ENCODE measurements at places on chromosomes 13 and 19.
A peak's percentile ranks its signal among the peaks of the same experiment; 100 is the strongest.

GRCh38 chr19:18436671-18437490, 1.1 kb downstream of the ISYNA1 start:
- ATAC-seq = peak; percentile 51

DNA sequence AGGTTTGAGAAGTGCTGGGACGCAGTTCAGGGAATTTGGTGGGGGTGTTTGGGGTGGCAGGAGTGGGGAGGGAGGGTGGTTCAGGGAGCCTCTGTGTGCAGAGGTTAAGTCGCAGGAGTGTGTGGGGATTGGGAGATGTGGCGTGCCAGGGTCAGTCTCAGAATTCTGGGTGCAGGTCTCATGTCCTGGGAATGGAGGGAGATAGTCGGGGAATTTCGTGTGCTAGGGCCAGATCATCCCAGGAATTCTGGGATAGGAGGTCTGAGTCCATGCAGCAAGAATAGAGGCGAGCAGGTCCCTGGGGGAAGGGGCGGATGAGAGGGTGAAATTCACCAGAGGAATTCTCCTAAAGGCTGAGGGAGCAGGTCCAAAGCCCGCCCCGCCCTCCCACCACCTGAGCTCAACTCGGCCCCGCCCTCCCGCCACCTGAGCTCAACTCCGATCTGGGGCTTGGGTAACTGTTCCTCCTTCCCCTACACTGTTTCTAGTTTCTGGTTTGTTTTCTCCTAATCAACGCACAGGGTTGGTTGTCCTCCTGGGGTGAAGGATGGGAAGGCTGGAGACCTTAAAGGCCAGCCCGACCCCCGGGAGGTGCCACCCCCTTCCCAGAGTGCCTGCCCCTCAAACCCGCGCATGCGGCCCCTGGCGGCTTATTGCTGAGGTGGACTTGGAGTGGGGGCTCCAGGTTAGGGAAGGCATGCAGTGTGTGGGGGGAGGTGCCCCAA, 15.2 kb downstream of the KCNC3 start:
- ATAC-seq = no peak

DNA sequence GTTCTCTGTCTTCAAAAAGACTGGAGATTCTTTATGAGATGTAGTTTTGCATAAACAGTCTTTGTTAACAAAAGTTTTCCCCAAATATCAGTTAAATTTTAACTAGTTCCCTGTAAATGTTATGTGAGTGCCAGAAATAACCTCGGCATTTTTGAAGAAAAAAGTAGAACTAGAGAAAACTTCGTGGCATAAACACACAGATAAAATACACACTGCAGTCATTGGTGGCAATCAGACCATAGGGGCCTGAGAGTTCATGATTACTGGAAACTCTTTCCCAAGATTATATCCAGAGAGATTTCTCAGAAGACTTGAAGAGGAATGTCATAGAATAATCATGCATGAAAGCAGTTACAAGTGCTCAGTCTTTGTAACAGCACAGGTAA, 190.0 kb downstream of the MZT1 start:
- no peak for ATAC-seq

- ATAC-seq = no peak
Measured at GRCh38 chr19:11626252-11626651, 29.0 kb downstream of the ZNF627 start.

DNA sequence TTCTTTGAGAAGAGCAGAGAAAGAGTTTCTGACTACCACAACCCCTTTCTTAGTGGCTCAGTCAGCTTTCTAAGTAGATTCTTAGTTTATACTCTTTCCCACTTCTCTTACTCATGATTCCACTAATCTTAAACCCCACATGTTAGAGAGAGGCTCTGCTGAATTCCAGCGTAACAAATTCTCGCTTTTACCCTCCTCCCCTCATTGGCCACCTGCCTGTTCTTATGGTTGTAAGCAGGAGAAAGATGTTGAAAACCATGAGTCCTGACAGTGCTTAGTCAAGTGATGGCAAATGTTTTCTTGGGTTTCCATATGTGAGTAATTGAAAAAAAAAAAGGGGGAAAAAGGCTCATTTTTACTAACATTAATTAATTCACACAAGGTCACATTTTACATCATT, 125.9 kb downstream of the ZDHHC20 start:
- ATAC-seq = peak; percentile 48

DNA sequence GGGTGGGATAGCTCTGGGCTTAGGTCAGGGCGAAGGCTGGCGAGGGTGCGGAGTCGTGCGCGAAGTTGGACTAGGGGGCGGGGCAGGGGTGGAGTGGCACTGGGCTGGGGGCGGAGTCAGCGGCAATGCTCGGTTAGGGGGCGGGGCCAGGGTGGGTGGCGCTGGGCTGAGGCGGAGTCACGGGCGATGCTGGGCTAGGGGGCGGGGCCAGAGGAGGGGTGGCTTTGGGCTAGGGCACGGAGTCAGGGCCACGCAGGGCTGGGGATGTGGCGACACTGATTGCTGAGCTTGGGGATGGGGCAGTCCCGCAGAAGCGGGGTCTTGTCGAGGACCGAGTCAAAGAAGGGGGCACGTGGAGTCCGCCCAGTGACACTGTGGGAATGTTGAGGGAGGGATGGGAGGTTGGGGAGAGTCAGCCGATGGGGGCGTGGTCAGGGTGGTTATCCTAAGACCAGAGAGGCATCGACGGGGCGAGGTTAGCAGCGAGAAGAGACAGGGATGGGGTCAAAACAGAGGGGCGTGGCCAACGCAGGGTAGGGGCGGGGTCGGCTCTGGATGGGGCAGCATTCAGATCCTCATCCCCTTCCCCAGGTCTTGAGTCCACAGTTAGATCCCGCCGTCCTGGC, 8.7 kb downstream of the HOMER3 start:
- peak; percentile 96 for ATAC-seq

DNA sequence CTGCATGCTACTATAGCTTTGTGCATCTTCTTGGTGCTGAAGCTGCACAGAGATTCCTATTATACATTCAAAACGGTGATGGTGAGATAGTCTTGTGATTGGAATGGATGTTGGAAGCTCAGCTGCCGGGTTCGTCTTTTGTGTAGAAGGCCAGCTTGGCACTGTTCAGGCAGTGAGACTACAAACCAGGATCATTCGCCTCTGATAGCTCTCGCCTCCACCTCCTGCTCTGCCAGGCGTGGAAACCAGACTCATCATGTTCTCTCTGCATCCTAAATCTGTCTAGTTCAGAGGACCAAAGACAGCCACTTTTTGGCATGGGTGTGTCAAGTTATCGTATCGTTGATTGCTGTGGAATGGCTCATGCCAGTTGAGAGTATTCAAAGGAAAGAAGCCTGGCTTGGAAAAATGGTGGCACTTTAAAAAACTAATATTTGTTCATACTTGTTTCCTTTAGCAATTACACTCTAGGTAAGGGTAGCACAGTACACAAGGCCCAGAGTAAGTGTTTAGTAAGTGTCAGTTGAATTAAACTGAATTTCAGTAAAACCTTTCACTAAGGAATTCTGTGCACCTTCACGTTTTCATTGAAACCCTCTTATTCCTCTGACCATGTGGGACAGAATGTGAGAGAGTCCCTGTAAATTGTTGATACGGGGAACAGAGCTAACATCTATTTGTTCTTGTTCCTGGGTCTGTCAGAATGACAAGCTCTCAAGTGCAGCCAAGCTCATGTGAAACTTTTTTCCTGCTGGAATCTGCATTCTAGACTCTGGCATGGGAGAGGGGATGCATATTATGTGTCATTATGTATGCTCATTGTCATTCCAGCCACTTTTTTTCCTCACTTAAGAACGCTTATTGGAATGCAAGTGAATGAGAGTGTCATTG, 69.8 kb downstream of the DPY19L3 start:
- ATAC-seq = no peak

DNA sequence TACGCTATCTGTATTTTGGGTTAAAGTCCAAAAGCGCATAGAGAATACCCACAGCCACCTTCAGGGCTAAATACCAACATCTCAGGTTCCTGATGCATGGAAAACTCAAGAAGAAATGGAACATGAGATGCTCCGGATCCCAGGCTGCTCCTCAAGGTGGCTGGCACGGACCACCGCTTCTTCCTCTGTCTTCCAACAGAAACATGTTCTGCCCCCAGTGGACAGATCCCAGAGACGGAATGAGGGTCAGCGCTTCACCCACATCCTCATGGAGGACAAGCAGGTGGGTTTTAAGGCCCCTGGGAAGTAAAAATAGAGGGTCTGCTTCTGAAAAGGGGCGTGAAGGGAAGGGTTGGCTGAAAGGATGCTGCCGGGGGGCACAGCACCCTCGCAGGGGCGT, 17.3 kb downstream of the COL4A1 start:
- ATAC-seq = no peak

DNA sequence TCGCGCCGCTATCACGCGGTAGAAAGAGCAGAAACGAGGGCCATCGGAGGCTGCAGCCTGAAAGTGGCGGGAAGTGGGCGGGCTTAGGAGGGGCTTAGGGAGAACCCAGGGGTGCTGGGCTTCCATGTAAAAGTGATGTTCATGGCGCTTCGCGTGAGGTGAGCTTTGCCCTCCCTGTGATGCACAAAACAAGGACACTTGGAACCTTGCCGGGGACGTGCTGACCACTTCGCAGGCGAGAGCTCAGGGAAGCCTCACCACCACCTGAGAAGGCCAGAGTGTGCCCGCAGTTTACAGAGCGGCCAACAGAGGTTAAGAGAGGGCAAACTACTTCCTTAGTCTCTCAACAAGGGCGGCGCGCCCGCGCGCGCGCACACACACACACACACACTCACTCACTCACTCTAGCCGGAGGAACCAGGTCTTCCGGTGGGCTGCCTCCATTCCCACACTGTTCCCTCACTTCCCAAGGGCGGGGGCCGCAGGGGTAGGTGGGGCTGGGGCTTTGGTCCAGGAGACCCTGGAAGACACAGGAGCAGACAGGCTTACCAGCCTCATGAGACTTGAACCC, 651 bp downstream of the GAPDHS start:
- peak; percentile 60 for ATAC-seq

- no peak for ATAC-seq
Measured at GRCh38 chr19:16875584-16876555, 12.9 kb upstream of the F2RL3 start.

GRCh38 chr13:80551650-80552497, 210.9 kb upstream of the SPRY2 start:
- ATAC-seq = no peak

GRCh38 chr19:791567-792305, 5.5 kb upstream of the PTBP1 start:
- no peak for ATAC-seq

GRCh38 chr19:54390942-54391577, 24.2 kb upstream of the TTYH1 start:
- peak; percentile 21 for ATAC-seq
